Pancreas (tissue), 10 donors: ENCODE measurements at places on chromosomes 6 and 20.
A peak's percentile ranks its signal among the peaks of the same experiment; 100 is the strongest.

- no peak for DNase-seq
These were observed 729.2 kb downstream of the DHX35 start for GRCh38 chr20:39691151-39691862.

DNA sequence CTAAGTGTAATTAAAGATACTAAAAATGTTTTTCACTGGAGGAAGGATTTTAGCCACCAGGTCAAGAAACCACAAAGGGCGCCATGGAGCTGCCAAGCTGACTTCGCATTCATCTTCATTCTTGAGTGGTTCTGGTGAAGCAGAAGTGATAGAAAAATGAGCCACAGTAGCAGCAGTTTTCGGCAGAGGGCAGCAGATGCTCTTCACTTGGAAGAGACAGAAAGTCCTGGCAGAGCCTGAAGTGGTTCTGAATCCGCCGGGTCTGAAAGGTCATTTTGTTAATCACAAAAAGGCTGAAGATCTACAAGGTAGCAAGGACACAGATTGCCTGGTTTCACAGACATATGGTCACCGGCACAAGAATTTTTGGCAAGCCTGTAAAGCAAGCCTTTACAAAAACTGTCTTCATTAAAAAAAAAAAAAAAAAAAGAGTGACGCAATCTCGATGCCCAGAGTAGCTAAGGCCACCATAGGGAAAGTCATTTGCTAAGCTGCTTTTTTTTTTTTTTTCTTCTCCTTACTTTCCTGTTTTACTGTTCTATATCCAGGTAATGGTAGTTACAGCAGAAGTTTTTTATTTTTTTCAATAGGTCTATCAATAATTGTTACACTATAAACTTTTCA, 345.1 kb upstream of the AGPAT4 start:
- DNase-seq, result peak; percentile 30

DNA sequence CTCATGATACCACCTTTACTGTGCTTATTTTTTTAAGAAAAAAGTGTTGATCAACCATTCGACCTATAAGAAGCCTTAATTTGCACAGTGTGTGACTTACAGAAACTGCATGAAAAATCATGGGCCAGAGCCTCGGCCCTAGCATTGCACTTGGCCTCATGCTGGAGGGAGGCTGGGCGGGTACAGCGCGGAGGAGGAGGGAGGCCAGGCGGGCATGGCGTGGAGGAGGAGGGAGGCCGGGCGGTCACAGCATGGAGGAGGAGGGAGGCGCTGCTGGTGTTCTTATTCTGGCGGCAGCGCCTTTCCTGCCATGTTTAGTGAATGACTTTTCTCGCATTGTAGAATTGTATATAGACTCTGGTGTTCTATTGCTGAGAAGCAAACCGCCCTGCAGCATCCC, 15.6 kb upstream of the SLC22A1 start:
- DNase-seq, result no peak

DNA sequence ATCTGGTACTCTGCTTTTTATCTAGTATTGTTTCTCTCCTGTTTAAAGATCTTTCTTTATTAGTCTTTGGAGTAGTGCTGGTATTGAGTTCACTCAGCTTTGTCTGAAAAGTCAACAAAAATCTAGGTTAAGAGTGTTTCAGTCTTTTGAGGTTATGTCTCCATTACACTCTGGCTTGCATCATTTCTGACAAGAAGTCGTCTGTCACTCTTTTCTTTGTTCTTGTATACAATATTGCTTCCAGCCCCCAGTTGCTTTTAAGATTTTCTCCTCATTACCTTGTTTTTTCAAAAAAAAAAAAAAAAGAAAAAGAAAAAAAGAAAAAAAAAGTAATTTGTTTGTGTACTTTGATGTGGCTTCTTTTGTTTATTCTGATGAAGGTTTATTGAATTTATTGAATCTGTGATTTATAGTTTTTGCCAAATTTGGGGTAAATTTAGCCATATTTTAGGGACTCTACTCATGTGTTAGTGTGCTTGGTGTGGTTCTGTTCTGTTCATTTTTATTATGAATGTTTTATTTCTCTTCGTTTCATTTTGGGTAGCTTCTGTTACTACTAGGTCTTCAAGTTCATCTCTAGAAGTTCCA, 408.9 kb downstream of the CDKAL1 start:
- DNase-seq, result no peak

- DNase-seq, result no peak
These were observed 415.9 kb downstream of the CD83 start for GRCh38 chr6:14533446-14533845.

GRCh38 chr6:1105833-1106400, 206.0 kb upstream of the FOXQ1 start:
- no peak for DNase-seq

- DNase-seq, result no peak
These were observed 96.9 kb downstream of the THBS2 start for GRCh38 chr6:169156793-169157147.

DNA sequence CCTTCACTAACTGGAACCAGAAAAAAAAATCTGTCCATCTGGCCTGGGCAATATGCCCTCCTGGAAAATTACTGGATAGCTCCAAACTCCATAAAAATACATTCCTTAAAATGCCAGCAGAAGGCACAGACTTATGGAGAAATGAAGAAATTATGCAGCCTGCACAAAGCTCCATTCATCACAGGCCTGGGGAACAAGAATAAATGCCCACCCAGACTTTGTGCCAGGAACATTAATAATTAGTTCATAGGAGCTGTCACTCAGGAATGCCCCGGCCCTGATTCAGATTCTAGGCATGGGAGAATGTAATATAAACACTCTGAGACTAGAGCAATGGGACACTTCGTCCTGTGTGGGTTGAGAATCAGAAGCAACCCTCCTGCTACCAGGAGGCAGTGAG, 199.3 kb downstream of the OTOR start:
- DNase-seq, result no peak

DNA sequence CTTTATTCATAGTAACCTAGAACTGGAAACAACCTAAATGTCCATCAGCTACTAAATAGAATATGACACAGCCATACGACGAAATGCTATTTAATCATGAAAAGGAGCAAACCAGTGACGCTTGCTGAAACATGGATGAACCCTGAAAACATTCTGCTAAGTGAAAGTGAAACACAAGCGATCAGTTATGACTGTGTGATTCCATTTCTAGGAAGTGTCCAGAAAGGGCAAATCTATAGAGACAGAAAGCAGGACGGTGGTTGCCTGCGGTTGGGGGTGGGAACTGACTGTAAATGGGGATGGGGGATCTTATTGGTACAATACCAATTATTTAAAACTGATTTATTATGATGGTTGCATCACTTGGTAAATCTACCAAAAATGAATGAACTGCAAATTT, 126.8 kb downstream of the IPCEF1 start:
- DNase-seq, result no peak

DNA sequence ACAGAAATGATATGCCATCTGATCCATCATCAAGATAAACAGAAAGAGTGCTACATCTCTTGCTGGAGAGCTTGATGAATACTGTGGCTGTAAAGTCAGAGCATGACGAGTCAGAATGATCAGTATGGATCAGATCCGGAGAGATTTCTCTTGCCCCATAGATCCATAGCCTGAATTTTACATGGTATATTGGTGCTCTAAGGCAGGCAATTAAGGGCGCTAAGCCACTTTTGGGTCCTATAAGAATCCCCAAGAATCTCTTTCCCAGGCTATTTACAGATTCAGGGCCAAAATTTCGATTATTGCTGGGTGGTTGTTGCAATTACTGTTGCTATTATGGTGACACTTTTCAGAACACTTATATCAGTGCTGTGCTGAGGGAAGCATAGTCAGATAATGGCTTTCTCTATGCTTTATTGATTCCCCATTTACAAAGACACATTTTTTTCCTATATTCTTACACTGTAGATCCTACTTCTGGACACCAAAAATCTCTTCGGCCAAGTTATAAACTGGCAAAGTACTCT, 94.4 kb downstream of the ADGRB3 start:
- no peak for DNase-seq

GRCh38 chr20:32661820-32662528, 11.8 kb downstream of the C20orf203 start:
- DNase-seq, result no peak
